ENCODE measurements at places on chromosomes 7 and 10.

DNA sequence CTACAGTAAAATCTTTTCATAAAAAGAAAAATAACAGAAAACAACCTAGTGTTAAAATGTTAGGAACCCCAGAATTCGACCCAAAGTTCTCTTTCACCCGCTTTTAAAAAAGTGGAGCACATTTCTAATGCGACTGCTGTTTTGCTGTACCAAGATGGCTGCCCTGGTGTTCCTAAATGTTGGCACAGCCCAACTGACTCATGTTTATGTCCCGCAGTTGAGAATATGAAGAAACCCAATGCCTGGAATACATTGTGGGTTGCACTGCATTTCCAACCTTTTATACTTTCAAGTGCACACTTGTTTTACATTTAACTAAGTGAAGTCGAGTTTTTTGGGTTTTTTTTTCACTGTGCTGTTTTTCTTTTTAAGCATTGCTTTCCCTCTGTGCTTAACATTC lies 944 bp downstream of the STEAP1B start:
- DNase-seq, result no peak

GRCh38 chr10:13911821-13912520 lies 325.2 kb downstream of the PRPF18 start:
- no peak for DNase-seq

DNA sequence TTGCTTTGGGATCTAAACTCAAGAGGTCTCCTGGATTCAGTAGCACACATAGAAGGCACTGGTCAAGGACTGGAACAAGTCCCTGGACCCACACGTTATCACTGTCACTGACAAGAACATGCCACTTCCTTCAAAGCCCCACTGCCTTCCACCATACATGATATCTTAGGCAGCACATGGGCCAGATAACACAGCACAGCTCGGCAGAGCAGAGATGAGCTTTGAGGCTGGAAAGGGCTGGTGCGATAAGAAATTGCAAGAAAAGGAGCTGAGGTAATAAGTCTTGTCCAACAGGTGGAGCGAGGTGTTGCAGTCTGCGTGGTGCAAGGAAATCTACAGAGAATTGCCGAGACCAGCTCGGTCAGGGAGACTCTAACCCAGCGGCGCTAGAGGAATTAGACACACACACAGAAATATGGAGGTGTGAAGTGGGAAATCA lies 139.8 kb upstream of the CDK13 start:
- DNase-seq, result peak; percentile 31

DNA sequence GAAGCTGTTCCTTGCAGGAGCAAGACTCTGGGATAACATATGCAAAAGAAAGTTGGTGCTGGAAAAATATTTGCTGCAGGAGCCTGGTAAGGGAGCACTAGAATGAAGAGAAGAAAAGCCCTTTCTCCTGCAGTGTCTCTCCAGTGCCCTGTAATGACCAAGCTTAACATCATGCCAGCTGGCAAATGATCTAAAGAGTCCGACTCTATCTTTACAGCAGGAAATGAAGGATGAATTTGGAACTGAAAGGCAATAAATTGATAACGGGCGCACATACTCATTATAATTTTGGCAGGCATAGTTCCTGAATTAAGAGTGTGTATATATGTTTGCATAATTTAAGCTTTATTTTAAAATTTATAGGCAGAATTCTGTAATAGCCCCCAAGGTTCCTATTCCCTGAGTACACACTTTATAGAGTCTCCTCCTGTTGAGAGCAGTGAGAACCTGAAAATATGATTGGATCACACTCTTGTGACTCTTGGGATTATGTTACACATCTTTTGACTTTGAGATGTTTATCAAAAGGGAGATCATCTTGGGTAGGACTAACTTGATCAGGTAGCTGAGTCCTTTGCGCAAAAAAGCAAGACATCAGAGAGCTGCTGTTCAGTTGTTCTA lies 299.0 kb upstream of the MBL2 start:
- DNase-seq, result no peak

GRCh38 chr7:30563326-30563942 lies 31.2 kb upstream of the GARS1 start:
- DNase-seq, result peak; percentile 93

DNA sequence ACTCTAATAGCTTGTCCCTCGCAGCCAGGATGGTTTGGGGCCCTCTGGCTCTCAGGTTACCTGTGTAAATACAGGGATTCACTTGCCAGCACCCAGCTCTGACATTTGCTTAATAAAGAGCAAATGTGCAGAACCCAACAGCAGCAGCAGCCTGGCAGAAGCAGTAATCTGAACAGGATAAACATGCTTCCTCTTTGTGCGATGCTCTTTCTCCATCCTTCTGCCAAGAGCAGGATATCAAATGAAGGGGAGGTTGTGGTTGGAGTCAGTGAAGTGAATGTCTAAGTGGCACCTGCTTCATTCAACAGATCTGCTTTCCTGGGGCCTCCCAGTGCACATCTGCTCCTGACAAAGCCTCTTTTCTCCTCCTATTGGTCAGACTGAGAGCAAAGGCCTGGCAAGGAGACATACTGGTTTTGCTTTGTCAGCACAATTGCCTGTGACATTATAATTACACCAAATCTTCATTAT lies 130.3 kb downstream of the NRF1 start:
- no peak for DNase-seq

- peak; percentile 54 for DNase-seq
These were observed 588 bp upstream of the PAOX start for GRCh38 chr10:133378251-133379096.

GRCh38 chr7:24227603-24228359 lies 56.2 kb upstream of the NPY start:
- no peak for DNase-seq

GRCh38 chr7:99325001-99325493 lies 651 bp upstream of the ARPC1A start:
- DNase-seq, result no peak

DNA sequence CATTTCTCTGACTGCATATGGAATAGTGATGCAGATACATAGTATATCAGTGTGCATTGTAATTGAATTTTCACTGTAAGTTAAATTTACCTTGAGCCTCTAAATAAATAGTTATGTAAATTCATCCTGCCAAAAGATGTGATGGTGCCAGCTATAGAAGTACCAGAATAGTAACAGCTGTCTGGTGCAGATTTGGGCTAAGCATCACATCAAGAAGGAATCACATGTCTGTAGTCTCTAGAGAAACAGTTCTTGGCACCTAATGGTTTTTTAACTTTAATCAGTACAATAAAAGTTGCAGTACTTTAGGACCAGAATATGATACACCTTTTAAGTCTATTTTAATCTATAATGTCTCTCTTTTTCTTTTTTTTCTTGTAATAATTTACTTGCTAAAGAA lies 17.4 kb downstream of the PLEKHA1 start:
- DNase-seq, result no peak

DNA sequence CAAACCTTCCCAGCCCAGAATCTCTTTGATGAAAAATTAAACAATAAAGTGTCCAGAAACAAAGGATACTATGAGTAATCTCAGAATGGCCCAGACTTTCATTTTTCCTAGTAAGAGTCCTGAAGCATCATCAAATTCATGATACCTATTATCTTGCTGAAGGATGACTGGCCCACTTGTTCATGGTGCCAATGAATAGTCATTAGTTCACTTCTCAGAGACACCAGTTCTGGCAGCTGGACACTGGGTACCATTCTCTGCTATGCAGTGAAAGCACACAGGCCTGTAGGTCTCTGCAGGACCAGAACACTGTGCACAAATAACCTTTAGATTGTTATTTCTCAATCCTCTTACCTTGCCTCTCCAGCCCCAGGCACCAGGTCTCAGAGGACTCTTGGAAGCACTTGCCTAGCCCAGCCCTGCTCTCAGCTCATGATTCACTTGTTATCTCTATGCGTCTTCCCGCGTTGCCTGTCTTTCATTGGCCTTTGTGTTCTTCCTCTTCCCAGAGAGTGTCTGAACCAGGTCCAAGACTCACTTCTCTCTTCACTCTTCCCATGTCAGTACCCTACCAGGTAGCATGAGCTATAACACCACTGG lies 98.1 kb upstream of the AGBL3 start:
- peak; percentile 56 for DNase-seq

GRCh38 chr7:47535035-47535703 lies 46.7 kb downstream of the TNS3 start:
- DNase-seq, result no peak

DNA sequence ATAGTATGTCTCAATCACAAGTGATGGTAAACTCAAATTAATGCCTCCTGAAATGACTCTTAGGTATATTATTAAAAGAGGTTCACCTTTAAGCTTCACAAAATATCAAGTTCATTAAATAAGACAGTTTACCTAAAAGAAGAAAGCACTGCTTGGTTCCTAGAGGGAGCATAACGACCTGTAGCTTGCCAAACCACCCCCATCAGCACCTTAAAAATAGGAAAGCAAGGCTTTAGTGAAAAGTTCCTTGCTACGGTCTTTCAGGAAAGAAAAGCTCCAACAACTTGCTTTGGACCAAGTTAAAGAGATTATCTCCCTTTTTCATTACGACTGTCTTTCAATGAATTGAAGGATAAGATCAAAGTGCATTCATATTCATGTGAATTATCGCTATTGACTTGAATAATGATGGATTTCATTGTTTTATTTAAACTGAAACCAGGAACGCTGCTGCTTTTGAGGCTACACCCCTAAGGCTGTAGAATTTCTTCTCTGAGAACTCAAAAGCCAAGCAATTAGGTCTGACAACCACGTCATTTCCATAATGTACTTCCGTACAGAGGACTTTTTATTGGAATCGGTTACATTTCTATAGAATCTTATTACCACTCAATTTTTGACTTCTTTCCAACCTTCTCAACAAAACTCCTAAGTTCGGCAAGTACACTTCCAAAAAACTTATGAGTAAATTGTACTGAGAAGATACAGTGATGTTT lies 7.0 kb upstream of the SPAG6 start:
- DNase-seq, result no peak

DNA sequence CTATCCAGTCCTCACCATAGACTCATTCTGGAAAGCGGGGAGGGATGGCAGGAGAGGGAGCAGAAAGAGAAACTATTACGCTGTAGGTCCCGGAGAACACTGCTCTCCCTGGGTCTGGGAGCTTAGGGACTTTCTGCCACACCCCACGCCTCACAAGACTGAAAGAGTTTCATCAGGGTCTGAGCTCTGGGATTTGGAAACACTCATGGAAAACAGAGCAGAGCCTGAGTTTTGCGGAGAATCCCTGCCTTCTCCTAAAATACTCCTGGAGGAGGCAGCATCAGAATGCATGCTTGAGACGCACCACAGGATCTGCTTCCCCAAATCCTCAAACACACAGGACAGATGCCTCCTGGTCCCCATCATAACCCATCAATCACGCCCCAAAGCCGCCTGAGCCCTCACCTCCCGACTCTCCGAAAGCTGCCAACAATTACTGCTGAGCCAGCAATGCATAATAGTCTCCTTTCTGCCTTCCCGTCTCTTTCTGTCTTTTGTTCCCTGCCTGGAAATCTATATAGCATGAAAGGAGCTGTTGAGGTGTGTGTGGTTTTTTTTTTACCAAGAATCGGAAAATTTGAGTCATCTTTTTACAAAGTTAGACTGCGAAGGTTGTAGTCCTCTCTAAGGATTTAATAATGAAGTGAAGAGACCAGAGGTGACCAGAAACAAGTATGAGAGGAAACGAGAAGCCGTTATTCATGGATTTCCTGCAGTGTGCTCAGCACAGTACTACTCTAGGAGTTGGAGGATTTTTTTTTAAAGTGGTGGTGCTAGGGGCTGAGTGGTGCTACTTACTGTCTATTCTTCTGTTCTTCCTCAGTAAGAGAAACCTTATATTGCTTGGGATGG lies 37.7 kb downstream of the ASB13 start:
- no peak for DNase-seq

GRCh38 chr7:44995555-44996493 lies 4.2 kb upstream of the CCM2 start:
- no peak for DNase-seq

- DNase-seq, result no peak
These were observed 25.7 kb upstream of the LMBR1 start for GRCh38 chr7:156918635-156919034.

DNA sequence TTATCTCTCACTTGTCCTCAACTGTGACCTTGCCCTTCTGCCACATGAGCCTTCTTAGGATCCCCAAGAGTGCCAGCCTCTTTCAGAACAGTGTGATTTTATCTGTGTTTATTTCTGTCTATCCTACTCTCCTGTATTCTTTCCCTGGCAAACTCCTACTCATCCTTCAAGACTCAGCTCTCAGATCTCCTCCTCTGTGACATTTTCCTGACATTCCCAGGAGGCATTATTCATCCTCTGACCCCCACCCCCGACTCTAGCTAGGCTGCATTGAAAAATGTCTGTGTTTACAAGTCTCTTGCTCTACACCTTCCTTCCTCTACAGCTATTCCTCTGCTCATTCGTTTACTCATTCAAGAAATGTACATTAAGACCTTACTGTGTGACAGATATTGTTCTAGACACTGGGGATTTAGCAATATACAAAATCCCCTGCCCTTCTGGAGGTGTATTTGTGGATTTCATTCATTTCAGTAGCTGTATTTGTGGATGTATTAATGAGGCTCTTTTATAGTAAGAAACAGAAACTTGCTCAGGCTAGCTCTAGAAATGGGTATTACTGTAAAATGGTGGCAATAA lies 61.4 kb upstream of the COMTD1 start:
- DNase-seq, result peak; percentile 14

DNA sequence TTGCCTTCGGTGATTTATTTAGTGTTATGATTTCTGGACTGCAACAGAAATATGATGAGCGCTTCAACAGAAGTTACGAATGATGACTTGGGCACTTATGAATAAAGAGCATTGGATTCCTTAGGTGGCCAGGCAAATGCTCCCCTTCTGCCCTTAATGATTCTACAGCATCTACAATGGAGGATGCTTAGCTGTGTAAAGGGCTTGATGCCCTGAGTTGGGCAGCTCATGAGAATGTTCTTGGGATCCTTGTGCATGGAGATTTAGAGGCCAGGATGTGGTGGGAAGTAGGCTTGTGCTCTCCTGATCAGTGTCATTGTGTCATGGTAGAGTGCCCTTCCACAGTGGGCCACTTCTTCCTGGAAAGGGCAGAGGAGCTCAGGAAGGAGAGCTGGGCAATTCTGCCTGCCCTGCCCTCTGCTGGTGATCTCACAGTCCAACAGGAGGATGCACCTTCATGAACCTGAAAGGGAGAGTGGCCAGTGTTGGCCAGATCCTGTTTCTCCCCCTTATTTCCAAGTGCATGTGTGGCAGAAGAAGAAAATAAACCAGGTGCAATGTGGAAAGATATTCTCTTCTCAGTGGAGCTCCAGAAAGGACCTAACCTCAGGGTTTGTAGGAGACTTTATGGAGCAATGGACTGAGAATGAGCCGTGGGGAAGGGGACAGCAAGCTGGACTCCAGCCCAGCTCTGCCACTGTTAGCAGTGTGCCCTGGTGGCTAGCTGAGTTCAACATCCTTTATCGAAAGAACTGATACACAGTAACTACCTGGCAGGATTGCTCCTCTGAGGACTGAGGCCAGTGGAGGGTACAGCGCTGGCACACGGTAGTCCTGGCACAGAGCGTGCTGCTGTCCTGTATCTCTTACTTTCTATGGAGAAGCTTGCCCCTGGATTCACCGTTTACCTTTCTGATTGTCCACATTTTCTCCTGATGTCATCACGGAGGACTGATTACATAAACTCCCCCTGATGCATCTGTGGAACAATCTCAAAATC lies 182.9 kb downstream of the BMPER start:
- peak; percentile 35 for DNase-seq

- no peak for DNase-seq
These were observed 14.9 kb downstream of the OR9A2 start for GRCh38 chr7:143012001-143012400.

- DNase-seq, result no peak
These were observed 67.7 kb downstream of the HIBADH start for GRCh38 chr7:27595009-27595408.

- DNase-seq, result no peak
These were observed 94.5 kb downstream of the KIF20B start for GRCh38 chr10:89795840-89796239.

GRCh38 chr7:71133232-71133622 lies 1.3 kb downstream of the GALNT17 start:
- no peak for DNase-seq

Measured in mammary epithelial cell (primary cell).